Nucleus accumbens (tissue), 56 donors: ENCODE measurements at places on chromosomes 11 and 22.

GRCh38 chr11:70204466-70204799, 1.3 kb downstream of the FADD start:
- DNase-seq = no peak

DNA sequence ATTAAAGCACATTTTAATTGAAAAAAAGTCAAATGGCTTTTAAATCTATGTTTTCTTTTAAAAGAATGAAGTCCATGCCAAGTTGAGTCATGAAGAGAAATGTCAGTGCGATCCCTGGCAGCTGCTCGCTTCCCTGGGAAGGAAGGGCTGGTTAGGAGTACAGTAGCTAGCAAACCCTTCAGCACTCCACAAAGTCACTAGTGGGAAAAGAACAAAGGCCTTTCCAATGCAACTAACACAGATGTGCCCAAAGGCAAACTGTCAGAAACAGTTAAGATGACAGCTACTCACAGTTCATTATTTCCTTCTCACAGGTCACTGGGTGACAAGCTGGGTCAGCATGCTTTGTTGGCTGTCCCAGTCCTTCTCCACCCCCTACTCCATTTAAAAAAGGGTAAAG, 308.7 kb downstream of the DCDC1 start:
- DNase-seq = no peak

- no peak for DNase-seq
Measured at GRCh38 chr11:72004515-72005346, 6.0 kb downstream of the IL18BP start.

DNA sequence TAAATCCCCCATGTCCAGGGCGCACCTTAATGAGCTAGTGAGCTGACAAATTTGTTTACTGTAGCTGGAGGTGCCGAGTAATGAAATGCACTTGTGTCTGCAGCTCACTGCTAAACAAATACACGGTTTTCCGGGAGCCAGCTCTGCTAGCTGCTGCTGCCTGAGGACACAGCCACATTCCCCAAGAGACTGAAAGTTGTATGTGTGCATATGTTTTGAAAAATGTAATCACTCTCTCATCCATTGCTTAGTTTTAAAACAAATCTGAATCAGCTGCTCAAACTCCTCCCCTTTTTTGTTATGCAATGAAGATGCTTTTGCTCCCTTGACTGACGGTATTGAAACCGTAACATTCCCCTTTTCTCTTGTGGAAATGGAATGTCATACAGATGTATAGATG, 62.4 kb upstream of the NNMT start:
- no peak for DNase-seq

DNA sequence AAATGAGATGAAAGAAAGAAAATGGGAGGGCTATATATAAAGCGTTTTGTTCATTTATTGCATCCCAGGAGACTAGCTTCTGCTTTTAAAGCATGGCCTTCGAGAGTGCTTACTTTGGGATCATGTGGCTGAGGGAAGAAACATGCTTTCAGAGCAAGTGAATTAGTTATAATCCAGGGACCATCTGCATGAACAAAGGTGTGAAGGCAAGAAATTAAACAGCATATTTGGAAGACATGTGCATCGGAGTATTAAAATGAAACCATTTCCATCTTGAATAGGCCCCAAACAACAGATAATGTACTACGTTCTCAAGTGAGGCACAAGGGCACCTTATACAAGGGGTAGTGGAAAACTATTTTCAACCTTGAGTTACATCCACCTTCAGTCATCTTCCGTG, 51.4 kb downstream of the ZBTB44 start:
- no peak for DNase-seq

GRCh38 chr11:128948583-128948982, 5.9 kb upstream of the TP53AIP1 start:
- no peak for DNase-seq

- no peak for DNase-seq
Measured at GRCh38 chr11:118882491-118882890, 1.2 kb upstream of the CXCR5 start.

GRCh38 chr11:78791254-78791653, 216.6 kb upstream of the NARS2 start:
- DNase-seq = no peak

GRCh38 chr11:67484847-67485311, 2.1 kb downstream of the AIP start:
- no peak for DNase-seq

- no peak for DNase-seq
Measured at GRCh38 chr11:10646005-10646404, 47.5 kb downstream of the IRAG1 start.

DNA sequence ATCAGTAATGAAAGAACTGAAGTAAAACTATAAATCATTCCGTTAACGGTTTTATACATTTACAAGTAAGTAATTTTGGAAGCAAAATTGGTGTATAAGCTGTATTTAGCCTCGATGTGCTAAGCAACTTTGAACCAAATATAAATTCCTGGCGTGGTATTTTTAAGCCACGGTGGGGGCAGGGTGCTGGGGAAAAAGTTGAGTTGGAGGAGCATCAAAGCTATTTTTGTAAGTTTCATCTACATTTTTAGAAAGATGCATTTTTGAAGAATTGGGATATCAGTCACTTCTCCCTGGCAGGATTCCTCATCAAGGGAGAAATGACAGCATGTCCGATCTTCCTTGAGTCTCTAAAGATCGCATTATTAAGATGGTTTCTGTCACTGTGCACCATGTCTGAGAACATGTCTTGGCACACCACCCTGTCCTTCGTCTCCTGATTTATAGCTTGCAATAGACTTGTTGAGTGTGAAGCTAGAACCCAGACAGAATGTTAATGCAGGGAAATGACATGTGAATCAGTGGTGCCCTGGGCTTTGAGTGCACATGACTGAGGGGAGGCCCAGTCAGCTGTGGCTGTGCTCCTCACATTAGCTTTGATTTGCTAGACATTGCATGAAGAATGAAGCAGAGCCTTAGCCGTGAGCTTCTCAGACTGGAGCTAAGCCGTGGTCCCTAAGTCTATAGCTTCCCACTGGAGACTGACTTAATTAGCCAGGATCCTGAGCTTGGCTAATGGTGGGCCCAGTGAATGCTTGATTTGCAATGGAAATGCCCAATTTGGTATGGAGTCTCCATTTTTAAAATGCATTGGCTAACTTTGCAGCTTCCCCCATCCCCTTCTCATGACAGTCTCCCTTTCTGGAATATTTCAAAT, 127.0 kb downstream of the COMMD9 start:
- DNase-seq = no peak

DNA sequence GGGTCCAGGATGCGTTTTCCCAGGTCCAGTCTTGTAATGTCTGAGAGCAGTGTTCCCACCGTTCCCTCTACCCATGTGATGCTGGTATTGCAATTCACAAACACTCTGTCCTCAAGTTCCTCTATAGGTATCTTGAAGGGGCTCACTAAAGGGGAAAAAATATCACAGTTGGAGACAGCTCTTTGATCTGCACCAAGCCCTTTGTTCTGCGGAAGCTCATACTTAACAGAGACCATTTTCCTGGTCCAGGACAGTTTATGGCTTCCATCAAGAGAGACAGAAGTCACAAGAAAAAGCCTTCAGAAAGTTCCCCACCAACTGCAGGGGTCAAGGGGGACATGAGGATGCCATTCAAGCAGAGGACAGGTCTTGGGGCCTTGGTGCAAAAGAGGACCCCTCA, 2.1 kb downstream of the CD3D start:
- DNase-seq = no peak

GRCh38 chr11:23574149-23574548, 713.9 kb upstream of the CCDC179 start:
- DNase-seq = no peak

DNA sequence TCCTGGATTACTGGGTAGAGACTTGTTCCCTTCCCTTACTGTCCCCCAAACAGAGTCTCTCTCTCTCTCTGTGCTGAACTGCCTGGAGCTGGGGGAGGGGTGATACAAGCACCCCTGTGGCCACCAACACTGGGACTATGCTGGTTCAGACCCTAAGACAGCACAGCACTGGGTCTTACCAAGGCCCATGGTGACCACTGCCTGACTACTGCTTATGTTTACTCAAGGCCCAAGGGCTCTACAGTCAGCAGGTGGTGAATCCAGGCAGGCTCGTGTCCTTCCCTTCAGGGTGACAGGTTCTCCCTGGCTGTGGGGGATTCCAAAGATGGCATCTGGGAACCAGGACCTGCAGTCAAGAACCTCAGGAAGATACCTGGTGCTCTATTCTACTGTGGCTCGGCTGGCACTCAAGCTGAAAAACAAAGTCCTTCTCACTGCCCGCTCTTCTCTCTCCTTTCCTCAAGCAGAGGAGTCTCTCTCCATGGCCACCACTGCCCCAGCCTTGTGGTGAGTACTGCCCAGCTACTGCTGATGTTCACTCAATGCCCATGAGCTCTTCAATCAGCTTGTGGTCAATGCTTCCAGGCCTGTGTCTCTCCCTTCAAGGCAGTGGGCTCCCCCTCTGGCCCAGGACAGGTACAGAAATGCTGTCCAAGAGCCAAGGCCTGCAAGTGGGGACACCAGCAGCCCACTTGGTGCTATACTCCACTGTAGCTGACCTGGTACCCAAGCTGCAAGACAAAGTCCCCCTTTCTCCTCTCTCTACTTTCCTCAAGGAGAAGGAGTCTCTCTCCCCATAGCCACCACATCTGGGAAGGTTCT, 41.8 kb upstream of the SHANK2 start:
- no peak for DNase-seq

- no peak for DNase-seq
Measured at GRCh38 chr11:116946414-116946813, 109.0 kb upstream of the APOA1 start.

- DNase-seq = no peak
Measured at GRCh38 chr11:123137431-123138224, 57.4 kb downstream of the CLMP start.

DNA sequence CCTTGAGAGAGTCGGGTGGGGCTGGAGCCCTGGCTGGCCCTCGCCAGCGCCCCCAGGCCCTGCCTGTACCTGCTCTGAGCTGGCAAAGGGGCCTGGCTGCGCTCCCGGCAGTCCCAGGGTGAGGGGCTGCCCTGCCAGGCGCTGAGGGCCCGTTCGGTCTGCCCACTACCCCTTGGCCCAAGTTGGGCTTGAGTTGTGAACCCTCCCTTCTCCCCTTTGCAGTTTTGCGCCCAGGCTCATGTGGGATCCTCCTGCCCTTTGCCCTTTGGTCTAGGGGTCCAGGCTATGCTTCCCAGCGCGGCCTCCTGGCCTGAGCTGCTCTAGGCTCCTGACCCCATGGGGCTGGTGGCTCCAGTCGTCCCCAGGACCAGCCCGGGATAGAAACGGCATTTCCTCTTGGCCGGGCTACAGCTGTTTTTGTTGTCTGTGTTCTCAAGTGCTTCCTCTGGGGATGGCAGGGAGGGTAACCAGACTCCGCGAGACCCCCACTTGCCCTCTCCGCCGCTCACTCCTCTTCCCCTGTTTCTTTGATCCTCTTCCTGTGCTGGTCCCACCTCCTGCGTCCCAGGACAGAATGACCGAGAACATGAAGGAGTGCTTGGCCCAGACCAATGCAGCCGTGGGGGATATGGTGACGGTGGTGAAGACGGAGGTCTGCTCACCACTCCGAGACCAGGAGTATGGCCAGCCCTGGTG, 34.9 kb downstream of the PRDM11 start:
- DNase-seq = no peak

- DNase-seq = no peak
Measured at GRCh38 chr11:47724041-47724729, 9.0 kb upstream of the AGBL2 start.

- DNase-seq = no peak
Measured at GRCh38 chr11:45809456-45810395, 4.8 kb downstream of the SLC35C1 start.

GRCh38 chr11:17733261-17733660, 1.3 kb upstream of the KCNC1 start:
- no peak for DNase-seq

DNA sequence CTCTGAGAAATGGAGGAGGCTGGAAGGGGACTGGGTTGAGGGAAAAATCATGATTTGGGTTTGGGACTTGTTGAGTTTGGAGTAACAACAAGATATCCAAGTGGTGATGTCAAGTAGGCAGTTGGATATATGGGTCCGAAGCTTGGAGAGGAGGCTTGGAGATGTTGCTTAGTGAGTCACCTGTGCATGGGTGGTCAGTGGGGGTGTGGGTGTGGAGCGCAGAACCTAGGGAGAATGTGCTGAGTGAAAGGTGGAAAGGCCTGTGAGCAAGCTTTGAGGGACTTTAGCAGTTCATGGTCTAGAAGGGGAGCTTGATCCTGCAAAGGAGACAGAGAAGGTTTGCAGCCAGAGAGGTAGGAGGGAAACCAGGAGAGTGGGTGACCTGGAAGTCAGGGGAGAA, 38.2 kb downstream of the PRDM11 start:
- no peak for DNase-seq

GRCh38 chr11:126113515-126113957, 50.9 kb upstream of the CDON start:
- DNase-seq = no peak

DNA sequence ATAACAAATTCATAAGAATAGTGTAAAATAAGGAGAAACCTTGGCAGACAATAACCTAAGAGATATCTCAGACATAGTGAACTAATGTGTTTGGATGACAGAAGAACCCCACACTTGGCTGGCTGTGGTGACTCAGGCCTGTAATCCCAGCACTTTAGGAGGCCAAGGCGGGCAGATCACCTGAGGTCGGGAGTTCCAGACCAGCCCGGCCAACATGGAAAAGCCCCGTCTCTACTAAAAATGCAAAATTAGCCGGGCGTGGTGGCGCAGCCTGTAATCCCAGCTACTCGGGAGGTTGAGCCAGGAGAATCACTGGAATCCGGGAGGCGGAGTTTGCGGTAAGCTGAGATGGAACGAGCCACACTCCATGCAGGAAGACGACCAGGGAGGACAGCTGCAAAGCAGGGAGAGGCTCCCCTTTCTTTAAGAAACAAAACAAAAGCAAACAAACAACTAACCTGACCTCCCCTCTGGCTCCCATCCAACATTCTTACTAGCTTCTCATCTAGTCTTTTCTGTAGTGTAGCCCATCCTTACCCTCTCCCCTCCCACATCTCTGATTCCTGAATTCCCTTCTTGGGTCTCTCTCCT, 84.2 kb downstream of the ZNF280B start:
- DNase-seq = no peak

GRCh38 chr11:33751878-33752277, 15.7 kb upstream of the CD59 start:
- DNase-seq = no peak
